ENCODE measurements at places on chromosomes 1 and 21.

DNA sequence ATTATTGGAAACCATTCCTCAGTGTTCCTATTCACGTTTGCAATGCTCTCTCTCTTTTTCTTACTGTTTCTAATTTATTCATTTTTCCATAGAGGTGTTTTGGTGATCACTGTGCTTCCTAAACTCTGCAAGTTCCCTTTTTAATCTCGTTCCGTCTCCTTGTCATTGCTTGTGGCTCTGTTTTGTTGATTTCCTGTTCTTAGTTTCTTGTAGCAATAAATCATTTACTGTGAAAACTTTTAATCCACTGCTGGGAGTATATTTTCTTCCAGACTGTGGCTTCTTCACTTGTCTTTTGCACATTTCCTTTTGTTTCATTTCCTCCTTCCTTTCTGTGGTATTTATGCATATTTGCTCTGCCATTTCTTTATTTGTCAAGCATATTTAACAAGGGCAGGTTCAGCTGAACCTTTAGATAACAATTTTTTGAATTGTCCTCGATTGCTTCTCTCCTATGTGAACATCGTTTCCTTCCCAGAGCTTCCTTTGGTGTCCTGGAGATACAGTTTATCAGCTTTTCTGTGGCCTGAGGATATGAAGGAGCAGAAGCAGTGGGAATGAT is 3.6 kb downstream of the B3GALT5 start:
- no peak for DNase-seq

- no peak for DNase-seq
These were observed 36.8 kb downstream of the MAP10 start for GRCh38 chr1:232841823-232842565.

DNA sequence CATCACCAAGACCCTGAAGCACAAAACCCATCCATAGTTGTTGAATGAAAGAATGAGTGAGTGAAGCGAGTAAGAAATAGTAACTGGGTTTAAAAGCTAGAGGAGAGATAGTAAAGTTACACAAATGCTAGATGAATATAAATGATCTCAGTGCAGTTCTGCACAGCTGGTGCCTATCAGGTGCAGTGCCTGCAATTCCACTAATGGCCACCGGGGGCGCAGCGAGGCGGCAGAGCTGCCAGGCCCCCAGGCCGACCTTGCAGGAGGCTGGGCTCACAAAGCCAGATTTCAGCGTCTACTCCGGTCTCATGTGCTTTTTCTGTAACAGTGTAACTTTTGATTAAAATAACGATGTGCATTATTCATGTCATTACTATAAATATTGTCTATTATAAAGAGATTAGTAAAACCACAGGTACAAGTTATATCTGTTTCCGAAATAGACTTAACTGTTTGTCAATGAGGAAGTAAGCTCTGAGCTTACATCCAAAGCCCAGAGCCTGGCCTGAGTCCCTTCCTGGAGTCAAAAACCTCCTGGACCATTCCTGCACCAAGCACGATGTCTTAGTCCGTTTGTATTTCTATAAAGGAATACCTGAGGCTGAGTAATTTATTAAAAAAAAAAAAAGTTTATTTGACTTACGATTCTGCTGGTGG is 477.6 kb downstream of the NPHP4 start:
- peak; percentile 22 for DNase-seq

DNA sequence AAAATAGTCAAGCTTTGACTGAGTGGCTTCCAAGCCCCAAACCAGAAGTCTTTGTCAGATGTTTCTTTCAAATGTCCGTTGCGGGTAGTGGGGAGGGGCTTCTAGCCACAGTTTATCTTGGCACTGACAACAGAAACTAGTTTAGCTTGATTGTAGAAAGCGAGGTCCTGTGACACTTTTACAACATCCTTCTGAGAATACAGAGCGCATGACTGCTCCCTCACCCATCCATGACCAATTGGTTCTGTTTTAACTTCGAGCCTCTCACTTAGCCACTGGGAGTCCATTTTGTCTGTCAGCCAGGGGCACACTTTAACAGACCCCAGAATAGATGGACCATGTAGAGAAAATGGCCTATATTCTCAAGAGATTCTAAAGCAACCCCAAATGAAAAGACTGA is 199.2 kb upstream of the ST6GALNAC5 start:
- DNase-seq, result no peak

DNA sequence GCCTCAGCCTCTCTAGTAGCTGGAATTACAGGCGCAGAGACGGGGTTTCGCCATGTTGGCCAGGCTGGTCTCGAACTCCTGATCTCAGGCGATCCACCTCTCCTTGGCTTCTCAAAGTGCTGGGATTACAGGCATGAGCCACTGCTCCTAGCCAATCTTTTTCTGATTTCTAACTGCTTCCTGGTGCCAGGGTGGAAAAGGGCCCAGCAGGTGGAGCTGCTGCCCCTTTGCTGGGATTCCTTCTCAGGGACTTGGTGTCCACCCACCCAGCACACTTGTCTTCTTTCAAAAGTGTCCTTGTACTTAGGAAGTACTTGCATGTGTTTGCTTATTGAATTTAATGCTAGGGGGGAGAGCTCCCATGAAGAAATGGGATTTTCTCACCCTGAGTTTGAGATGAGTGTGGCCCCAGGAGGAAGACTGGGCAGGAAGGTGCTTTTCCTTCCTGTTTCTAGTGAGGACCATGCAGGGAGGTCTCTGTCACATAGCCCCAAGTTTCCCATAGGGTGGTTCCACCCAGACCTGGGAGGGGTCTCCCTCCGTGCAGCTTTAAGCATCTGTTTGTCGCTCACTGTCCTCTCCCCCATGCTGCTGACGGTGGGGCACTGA is 14.2 kb downstream of the UTP11 start:
- peak; percentile 79 for DNase-seq

DNA sequence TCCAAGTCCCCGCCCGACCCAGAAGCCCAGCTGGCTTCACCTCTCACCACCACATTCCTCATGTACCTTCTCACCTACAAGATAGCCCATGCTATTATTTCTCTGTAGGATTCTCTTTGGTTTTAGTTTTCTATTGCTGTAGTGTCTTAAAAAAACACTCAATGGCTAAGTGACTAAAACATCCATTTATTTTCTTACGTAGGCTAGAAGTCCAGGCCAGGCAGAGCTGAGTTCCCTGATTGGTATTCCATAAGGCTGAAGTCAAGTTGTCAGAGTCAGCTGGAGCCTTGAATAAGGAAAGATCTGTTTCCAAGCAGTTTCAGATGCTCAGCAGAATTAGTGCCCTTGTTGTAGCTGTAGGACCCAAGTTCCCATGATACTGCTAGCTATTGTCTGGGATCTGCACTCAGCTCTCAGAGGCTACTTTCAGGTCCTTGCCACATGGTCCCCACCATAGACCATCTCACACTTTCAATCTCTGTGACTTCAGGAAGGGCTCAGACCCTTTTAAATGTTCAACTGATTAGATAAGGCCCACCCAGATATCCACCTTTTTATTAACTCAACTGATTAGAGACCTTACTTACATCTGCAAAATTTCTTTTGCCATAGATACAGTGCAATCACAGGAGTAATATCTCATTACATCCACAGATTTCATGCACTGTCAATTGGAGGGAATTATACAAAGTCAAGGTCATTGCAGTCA is 371.0 kb downstream of the TGFB2 start:
- no peak for DNase-seq

- DNase-seq, result no peak
These were observed 297.5 kb downstream of the HHIPL2 start for GRCh38 chr1:222250376-222250775.

DNA sequence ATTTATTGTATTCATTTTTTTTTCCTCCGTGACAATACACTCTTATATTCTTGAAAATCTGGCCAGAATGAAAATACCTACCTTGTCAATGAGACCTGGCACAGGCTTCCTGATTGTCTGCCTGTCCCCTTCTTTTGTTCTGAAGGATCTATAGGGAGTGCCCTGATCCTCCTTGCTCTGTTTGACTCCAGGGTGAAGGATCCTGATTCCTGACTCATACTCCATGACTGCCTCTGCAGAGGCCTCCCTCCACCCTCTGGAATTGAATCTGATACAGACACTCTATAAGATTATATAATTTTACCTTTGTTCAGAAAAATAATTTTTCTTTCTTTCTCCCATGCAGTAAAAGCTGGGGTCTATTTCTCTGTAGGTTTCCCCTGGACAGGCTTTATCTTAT is 116.2 kb downstream of the HMCN1 start:
- DNase-seq, result peak; percentile 58

DNA sequence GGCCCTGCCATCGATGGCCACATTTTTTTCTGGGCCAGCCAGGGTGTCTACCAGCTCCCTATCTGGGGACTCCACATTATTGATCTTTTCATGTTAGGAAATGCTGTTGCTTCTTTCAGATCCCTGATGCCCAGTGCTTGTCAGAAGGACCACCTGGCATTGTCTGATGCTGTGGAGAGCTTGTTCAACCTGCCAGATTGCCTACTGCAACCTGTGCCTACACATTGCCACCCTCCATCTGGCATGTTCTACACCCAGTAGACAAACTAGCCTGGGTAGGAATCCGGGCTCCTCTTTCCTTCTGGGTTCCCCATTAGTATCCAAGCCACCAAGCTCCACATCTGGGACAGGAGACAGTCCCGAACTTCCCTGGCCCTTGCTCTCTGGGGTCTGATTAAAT is 274.0 kb upstream of the KIAA0040 start:
- DNase-seq, result no peak

DNA sequence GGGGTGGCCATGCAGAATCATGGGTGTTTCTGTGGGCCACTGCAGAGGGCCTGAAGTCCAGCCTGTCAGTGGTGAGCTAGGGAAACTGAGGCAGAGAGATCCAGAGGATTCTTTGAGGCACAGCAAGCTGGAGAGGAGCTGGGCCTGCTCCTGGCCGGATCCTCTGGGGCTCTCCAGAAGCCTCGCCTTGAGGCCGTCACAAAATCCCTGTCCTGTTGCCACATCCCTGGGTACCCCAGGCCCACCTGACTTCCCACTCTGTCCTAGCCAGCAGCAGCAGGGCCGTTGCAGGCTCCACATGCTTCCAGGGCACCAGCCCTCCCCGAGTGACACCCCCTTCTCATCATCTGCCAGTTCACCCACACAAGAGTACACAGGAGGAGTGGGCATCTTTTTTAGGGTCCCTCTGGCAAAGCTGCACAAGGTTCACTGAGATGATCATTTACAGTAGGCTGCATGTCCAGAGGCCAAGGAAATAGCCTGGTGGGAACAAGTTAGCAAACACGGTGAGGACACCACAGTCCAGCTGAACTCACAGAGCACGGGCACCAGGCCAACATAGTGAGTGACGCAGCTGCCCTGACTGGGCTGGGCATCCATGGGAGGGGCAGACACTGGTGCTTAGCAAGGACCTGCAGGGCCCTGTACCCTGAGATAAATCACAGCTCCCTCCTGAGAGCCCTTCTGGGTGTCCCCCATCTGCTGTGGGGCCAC is 25.1 kb upstream of the TSPEAR start:
- DNase-seq, result no peak

DNA sequence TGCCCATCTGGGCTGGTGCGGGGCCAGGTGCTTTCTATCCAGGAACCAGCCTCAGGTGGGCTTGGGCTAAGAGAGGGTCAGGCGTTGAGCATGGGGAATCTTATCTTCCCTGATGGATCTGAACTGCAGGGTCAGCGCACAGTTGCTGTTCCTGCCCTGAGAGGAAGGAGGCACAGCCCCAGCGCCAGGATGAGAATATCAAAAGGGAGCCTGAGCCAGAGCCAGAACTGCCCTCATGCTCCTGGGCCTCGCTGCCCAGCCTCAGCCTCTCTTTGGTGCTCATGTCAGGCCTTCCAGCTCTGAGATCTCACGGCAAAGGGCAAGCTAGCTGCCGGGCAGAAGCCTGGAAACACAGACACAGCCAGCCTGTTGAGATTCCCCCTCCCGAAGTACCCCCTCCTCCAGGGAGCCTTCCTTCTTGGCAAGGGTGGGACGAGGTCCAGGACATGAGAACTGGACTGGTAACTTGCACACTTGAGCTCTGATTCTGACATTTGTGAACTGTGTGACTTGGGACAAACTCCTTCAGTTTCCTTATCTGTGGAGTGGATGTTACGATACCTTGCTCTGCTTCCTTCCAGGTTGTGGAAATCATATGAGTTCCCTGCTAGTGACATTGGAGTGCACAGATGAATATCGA is 1.2 kb upstream of the LAD1 start:
- DNase-seq, result no peak

DNA sequence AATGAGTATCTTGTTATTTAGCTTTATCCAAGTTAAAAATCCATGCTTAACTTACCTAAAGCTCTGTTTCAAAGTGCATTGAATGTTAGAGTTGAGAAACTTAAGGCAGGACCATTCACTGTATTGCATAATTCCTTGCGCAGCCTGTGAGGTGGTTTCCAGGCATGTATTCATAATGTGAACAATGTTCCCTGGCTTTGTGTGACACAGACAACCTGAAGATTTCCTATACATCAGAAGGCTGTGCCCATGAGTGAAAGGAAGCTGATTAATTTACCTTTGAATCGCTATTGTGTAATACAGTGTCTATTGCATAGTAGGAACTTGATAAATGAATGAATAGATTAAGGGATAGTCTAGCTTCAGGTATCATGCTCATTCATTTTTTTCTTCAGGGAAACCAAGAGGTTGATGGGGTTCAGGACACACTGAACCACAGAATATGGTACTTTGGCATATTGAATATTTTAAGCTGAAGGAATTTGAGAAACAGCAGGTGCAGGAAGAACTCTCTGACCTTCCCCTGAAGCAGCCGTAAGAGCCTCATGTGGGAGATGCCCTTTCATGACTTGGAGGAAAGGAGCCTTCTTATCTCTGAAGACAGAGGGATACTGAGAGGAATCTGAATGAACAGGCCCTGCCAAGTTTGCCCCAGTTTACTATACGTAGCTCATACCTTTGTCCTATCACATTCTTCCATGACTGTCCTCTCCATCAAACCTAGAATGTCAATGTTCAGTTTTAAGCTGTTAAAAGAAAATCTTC is 88.6 kb upstream of the GNG12 start:
- peak; percentile 100 for DNase-seq

GRCh38 chr1:174158767-174159251 is 511 bp upstream of the RABGAP1L start:
- peak; percentile 38 for DNase-seq

GRCh38 chr1:86464819-86465218 is 3.9 kb upstream of the CLCA1 start:
- peak; percentile 55 for DNase-seq

DNA sequence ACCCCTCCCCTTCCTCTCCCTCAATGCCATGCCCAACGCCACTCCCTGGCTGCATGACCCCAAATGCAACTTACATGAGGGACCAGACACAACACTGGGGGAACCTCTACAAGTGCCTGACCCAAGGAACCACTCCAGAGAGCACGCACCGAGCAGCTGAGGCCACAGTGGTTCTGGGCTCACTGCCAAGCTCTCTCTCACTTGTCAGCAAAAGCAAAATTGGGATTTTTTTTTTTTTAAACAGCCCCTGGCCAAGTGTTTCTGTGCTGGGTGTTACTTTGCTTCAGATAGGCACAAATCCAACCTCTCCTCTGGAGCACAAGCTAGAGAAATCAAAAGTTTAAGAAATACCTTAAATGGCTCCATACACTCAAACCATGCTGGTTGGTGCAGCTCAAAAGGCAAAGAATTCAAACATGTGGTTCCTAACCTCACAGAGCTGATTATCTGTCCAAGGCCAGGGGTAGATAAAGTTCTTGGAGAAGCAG is 363.0 kb downstream of the SETD4 start:
- DNase-seq, result peak; percentile 10

- DNase-seq, result no peak
These were observed 11.6 kb upstream of the SAMD11 start for GRCh38 chr1:911875-912739.

- peak; percentile 72 for DNase-seq
These were observed 110.8 kb downstream of the CDC7 start for GRCh38 chr1:91611483-91611917.
